ENCODE measurements at places on chromosomes 4 and X.

- DNase-seq = no peak
Measured at GRCh38 chr4:71074452-71075299, 81.2 kb downstream of the DCK start.

DNA sequence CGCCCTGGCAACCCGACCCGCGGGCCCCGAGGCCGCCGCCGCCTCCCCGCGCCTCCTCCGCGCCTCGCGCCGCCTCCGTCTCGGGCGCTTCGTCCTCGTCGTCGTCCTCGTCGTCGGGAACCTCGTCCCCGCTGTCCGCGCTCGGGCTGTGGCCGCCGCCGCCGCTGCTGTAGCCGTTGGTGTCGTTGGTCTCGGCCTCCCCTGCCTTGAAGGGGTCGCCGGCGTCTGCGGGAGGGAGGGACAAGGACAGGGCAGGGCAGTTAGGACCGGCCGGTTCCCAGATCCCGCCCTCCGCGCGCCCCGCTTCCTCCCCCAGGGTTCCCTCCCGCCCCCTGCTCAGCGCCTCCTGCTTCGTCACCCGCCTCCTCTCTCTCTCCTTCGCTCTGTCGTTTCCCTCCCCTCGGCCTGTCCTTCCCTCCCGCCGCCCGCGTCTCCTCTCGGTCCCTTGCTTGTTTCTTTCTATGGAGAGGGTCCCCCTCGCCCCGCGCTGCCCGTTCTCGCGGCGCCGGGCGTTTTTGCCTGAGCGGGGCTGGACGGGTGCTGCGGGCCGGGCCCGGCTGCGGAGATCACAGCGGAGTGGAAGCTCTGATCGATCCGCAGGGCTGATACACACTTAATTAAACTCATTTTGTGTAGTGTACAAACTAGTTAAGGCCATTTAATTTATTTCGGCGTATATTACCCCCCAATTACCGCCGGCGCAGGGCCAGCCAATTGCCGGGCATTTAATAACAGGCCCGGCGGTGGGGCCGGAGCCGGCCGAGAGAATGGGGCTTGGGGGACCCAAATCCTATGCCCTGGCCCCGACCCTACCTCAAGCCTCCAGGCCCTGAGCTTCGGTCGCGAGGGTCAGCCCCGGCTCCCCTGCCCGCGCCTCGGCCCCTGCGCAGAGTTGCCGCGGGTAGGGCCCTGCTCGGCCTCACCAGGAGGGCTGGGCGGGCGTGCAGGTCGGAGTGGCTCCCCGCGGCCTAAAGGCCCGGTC lies 2.4 kb downstream of the NKX1-1 start:
- DNase-seq = no peak

DNA sequence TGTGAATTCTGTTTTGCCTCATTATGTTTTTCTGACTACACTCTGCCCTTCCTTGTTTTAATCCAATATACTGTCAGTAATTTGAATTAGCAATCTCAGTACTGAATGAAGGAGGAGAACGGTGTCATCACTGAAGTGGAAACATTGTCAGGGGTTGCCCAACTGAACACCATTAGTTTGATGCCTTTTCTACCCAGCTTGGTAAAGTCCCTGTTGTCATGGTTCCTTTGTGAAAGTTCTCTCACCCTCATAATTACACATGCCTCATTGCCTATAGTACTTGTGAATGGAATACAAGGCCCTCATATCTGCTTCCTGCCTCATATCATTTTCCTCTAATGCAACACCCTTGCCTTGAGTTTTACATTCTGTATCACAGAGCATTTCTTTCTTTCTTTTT lies 76.9 kb downstream of the RRAGB start:
- no peak for DNase-seq

DNA sequence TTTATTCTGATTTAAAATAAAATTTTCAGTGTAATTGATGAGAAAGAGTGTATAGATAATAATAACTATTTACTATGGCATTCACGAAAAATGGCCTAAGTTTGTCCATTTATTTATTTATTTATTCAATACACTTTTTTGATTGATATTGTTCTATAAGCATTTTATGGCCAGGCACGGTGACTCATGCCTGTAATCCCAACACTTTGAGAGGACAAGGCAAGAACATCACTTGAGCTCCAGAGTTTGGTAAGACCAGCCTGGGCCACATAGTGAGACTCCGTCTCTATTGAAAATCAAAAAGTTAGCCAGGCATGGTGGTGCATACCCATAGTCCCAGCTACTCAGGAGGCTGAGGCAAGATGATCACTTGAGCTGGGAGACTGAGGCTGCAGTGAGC lies 25.7 kb downstream of the GASK1B start:
- DNase-seq = no peak

GRCh38 chr4:7807351-7807921 lies 132.2 kb downstream of the AFAP1 start:
- DNase-seq = no peak

DNA sequence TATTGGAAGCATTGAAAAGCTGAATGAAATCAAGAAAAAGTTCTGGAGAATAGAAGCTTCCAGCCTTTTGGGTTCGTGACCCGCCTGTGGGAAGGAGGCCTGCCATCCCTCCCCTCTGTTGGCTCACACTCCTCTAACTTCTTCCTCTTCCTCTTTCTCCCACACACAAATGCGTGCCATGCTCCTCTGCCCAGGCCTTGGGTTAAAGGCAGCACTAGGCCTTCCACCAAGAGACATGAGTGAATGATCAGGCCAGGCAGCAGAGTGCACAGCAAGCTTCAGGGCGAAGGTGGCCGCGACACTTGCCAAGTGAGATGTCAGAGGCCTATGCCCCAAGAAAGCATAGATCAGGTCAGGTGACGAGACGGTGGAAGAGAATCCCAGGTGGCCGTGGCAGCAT lies 38.4 kb downstream of the FAM193A start:
- no peak for DNase-seq

- DNase-seq = no peak
Measured at GRCh38 chr4:3801931-3802550, 35.9 kb downstream of the ADRA2C start.

Data from fibroblast of mammary gland (primary cell).